ENCODE measurements at places on chromosomes 5 and 9.

- no peak for DNase-seq
Observed at GRCh38 chr5:125263356-125263755, 516.9 kb upstream of the ZNF608 start.

DNA sequence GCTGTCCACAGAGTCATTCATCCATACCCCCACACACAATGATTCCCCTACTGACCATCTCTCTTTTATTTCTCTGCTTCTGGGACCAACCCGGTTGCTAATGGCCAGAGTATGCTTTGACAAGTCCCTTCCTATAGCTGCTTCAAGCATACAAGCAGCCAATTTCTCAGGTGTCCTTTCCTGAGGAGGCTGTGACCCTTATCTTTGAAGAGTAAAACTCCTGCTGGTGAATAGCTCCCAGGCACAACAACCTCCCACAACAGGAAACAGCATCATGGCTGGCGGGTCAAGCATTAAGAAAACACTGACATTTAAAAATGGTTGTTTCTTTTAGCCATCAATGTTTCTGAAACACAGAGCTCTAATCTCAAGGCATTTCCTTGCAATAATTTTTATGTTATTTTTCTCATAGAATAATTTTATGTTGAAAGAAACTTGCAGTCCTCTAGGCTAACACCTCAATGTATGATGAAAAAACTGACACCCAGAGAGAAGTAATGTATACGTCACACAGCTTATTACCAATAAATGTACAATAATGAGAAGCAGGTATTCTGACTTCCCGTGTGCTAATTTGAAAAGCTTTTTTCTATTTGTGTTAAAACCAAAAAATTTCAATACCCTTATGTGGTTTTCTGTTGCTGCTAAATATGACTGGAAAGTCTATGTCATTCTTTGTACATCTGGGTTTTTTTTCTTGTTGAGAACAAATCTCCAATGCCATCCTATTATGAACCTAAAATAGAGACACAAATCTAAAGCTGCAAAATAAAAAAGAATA is 7.5 kb upstream of the PAM start:
- DNase-seq, result no peak

GRCh38 chr9:97857606-97858392 is 4.8 kb downstream of the FOXE1 start:
- peak; percentile 55 for DNase-seq

GRCh38 chr9:99085949-99086948 is 18.7 kb upstream of the TGFBR1 start:
- peak; percentile 67 for DNase-seq

- DNase-seq, result no peak
Observed at GRCh38 chr9:20479419-20480155, 142.7 kb downstream of the MLLT3 start.

GRCh38 chr5:139651853-139652787 is 4.0 kb downstream of the CXXC5 start:
- peak; percentile 87 for DNase-seq

DNA sequence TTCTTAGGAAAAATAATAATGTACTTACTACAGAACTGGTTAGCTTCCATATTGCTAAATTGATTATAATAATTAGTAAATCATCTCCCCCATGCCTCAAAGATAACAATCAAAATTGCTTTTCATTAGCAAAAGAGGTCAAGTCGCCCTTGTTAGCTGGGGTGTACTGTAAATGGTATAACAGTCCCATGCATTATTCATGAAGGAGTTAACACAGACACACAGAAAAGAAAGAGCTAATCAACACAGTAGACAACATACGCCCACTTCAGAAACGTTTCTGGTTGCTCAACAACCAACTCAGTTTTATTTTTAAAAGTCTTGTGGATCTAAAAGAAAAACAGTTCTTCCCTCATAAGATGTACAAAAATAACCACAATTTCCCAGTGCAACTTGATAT is 100.2 kb downstream of the MPDZ start:
- DNase-seq, result no peak

- DNase-seq, result no peak
Observed at GRCh38 chr9:16652582-16652981, 217.9 kb downstream of the BNC2 start.

- no peak for DNase-seq
Observed at GRCh38 chr5:135242866-135243555, 156.0 kb downstream of the MACROH2A1 start.

DNA sequence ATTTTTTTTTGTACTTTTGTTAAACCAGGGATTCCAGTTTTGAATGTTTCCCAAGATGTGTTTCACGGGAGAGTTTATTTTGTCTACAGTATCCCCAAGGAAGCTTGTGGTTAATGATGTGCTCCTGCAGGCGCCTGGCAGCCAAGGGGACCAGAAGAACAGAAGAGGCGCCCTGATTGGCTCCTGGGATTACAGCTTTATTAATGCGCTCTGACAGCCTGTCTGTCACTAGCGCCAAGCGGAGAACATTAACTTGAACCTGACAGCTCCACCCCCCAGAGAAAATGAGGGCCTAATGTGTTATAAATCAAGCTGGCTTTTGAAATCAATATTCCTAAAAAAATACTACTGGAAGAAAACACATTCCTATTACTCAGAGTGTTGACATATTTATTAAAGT is 5.0 kb upstream of the FBXL7 start:
- no peak for DNase-seq

DNA sequence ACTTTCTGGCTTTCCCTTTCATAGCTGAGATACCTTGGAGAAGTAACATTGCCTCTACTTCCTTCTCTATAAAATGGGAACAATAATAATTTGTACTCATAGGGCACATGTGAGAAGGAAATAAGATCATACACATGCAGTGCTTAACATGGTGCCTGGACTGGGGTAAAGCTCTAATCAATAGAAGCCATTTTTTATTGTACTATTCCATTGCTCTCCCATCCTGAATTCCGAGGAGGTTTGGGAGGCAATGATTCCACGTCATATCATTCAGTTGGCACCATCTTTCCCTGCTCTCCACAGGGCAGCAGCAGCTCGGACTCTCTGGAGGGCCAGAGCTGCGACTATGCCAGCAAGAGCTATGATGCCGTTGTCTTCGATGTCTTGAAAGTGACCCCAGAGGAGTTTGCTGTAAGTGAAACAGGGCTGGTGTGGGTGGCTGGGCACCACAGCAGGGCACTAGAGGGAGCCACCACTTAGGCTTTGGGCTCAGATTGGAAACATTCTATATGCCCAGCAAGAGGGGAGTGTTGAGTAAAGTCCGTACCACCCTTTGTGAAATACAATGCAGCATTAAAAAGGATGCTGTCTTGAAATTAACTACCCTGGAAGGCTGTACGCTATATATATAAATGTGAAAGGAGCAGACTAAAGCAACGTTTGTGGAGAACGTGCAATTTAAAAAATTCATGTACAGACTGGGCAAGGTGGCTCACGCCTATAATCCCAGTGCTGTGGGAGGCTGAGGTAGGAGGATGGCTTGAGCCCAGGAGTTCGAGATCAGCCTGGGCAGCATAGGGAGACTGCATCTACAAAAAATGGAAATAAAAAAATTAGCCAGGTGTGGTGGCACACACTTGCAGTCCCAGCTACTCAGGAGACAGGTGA is 51.2 kb downstream of the RALGPS1 start:
- peak; percentile 71 for DNase-seq

DNA sequence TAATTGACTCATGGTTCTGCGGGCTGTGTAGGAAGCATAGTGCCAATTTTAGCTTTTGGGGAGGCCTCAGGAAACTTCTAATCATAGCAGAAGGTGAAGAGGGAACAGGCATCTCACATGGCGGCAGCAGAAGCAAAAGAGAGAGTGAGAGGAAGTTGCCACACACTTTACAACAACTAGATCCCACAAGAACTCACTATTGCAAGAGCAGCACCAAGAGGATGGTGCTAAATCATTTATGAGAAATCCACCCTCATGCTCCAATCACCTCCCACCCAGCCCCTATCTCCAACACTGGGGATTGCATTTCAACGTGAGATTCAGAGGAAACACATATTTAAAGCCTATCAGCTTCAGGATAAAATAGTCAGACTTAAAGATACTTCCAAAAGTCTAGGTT is 36.1 kb upstream of the LPAR1 start:
- peak; percentile 16 for DNase-seq

DNA sequence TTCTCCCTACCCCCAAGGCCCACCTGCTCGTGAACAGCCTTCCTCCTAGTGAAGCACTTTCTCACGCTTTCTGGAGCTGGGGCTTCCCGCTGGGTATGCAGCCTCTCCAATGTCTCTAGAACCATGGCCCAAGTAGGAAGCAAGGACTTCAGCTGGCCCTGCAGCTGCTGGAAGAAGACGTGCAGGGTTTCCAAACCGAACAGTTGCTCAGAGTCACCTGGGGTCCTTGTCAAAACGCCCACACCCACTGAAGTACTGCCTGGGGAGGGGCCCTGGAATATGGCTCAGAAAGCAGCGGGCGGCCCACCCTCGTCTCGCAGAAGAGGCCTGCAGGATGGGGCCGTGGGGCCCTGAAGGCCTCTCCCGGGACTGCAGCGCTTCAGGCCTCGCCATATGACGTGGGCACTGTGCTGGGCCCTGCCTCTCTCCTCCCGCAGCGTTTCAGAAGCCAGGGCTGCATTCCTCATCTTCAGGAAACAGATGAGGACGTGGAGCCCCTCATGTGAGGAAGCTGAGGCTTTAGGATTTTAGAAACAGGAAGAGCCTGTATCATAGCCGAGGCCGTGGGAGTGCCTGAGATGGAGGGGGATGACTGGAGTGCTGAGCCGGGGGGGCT is 116.0 kb upstream of the LMX1B start:
- DNase-seq, result peak; percentile 66

DNA sequence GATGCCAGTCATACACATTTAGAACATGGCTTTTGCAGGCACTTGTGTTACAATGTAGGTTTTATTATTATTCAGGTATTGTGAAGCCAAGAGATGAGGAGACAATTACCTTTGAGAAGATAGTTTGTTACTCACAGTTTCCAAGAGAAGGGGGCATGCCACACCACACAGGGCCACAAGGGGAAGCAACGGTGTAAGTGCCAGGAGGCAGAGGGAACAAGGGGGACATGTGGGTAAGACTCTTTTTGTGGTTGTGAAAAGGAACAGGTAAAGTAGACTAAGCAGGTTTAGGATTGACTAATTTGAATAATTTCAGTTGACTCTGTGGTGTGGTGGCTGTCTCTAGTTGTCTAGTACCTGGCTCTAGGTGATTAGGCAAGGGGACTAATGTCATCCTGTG is 191.2 kb downstream of the TRPM6 start:
- DNase-seq, result no peak

- DNase-seq, result no peak
Observed at GRCh38 chr5:2156358-2157059, 273.8 kb upstream of the IRX4 start.

- no peak for DNase-seq
Observed at GRCh38 chr5:1706021-1706420, 93.6 kb downstream of the MRPL36 start.

- no peak for DNase-seq
Observed at GRCh38 chr5:59445741-59446140, 447.8 kb downstream of the PDE4D start.

GRCh38 chr9:114004221-114004716 is 73.8 kb downstream of the AMBP start:
- DNase-seq, result peak; percentile 85

- DNase-seq, result peak; percentile 96
Observed at GRCh38 chr9:127776195-127776923, 2.1 kb downstream of the SH2D3C start.

- DNase-seq, result no peak
Observed at GRCh38 chr9:121648799-121649198, 2.6 kb upstream of the DAB2IP start.

- no peak for DNase-seq
Observed at GRCh38 chr5:167653645-167654106, 637.8 kb upstream of the WWC1 start.

GRCh38 chr5:9774472-9775079 is 144.4 kb upstream of the TAS2R1 start:
- no peak for DNase-seq

- no peak for DNase-seq
Observed at GRCh38 chr9:93826905-93827544, 128.1 kb downstream of the BARX1 start.

GRCh38 chr9:79884546-79884945 is 312.8 kb downstream of the TLE4 start:
- DNase-seq, result no peak

DNA sequence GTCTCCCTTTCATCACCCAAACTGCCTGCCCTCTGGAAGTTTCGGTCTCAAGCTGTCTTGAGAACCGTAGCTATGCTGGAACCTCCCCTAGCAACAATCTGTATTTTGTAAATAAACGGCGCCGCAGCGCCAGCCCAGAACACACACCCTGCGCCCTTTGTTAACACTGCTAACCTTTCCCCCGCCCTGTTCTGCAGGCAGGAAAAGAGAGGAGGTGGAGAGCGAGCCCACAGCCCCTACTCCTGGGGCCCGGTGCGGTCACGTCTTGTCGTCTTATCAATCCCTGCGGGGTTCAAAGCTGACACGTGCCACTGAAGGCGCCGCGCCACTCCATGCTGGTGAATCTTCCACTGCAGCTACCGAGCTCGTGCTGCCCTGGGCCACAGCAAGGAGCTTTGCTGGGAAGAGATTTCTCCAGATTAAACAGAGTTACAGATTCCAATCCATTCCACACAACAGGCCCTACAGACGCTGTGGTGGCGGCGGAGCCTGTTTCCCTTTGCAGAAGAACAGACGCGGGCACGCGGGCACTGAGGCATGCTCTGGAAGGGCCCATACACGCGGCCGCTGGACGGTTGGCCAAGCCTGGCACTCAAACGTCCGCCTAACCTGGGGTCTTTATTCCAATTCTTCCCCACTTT is 25.3 kb downstream of the ZDHHC11B start:
- no peak for DNase-seq

- DNase-seq, result no peak
Observed at GRCh38 chr5:2192496-2192895, 309.8 kb upstream of the IRX4 start.

DNA sequence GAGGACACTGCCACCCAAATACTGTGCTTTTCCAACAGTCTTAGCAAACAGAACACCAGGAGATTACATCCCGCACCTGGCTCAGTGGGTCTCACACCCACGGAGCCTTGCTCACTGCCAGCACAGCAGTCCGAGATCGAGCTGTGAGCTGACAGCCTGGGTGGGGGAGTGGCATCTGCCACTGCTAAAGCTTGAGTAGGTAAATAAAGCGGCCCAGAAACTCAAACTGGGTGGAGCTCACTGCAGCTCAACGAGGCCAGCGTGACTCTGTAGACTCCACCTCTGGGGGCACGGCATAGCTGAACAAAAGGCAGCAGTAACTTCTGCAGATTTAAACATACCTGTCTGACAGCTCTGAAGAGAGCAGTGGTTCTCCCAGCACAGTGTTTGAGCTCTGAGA is 28.8 kb downstream of the EPB41L4A start:
- DNase-seq, result no peak
